HFFc6 (cell line): ENCODE measurements at places on chromosomes 16 and 17. TPM values are rescaled to one million over a fixed set of nuclear protein-coding genes. Genes with fewer than 3 reads are reported as not detected.

The MCRIP2 gene
- total RNA-seq, result 23.4 to 35.0 TPM (median 30.8 TPM) in 3 replicates

The FAAP100 gene
- 21.9 to 29.6 TPM (median 24.0 TPM) in 3 replicates for total RNA-seq

The OTOP3 gene
- total RNA-seq, result not detected in 3 replicates

DNA sequence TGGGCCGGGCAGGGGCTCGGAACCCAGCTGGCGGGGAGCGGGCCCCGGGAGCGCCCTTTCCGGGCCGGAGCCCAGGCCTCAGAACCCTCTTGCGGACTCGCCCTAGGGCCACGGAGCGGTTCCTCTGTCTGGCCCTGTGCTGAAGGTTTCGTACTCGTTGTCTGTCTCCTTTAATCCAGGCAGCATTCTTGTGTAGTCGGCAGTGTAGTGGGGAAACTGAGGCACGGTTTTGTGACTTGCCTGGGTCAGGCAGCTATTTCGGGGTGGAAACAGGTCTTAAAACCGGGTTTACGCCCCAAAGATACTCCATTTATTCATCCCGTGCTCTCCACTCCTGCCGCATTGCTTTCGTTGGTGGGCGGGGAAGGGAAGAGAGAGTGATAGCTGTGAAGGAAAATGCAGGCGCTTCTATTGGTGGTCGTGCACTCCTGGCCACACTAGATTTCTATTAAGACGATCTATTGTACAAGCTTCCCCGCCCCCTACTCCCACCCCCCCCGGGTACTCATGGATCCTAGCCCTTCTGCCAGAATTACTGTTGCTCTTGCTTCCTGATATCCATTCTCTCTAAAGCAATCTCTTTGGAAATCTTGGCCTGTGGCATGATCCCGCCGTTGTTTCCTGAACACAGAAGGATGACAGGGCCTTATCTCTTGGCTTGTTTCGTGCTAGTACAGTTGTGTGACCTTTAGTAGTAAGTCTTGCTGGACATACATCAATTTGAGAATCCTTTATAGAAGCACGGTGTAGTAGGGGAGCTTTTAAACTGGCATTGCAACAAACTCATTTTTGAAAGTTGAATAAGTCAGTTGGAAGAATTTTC is 751 bp downstream of the DCAF7 start:
- peak overlapping the region; percentile 91 for H3K4me3 ChIP-seq
- H3K4me1 ChIP-seq, result peaks cover 44% of the 10 kb centered on the region
- peaks cover 3% of the 10 kb centered on the region for H3K27me3 ChIP-seq
- DNase-seq, result peak; percentile 31

The IL21R gene
- total RNA-seq, result 1.1 to 2.1 TPM (median 1.2 TPM) in 3 replicates

The EFCAB3 gene
- total RNA-seq, result not detected in 3 replicates

The DOC2B gene
- total RNA-seq, result not detected in 3 replicates

The PNMT gene
- not detected in 3 replicates for total RNA-seq

The ANKFN1 gene
- total RNA-seq, result 0.09 to 0.63 TPM (median 0.38 TPM) in 3 replicates
